ENCODE measurements at places on chromosomes 11 and 22.

- no peak for DNase-seq
These were observed 45.6 kb upstream of the CHRM4 start for GRCh38 chr11:46437122-46437689.

DNA sequence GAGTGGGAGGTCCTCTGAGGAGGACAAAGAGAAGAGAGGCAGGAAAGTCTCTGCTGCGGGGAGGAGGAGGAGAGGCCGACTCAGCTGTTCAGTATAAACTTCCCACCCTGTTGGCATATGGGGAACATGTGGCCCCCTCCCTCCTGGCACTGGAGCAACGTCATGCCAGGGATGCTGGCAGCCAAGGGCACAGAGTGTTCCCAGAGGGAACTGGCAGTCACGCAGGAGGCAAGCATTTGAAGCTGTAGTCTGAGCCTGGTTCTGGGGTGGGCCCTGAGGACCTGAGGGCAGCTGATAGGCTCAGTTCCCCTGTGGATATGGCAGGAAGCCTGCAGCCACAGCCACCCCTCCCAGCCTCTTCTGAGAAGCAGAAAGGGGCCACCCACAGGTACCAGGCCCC lies 67.1 kb upstream of the TSPAN18 start:
- no peak for DNase-seq

- no peak for DNase-seq
These were observed 33.0 kb upstream of the TH start for GRCh38 chr11:2204361-2205213.

- no peak for DNase-seq
These were observed 24.7 kb downstream of the OR8B2 start for GRCh38 chr11:124359566-124359965.

DNA sequence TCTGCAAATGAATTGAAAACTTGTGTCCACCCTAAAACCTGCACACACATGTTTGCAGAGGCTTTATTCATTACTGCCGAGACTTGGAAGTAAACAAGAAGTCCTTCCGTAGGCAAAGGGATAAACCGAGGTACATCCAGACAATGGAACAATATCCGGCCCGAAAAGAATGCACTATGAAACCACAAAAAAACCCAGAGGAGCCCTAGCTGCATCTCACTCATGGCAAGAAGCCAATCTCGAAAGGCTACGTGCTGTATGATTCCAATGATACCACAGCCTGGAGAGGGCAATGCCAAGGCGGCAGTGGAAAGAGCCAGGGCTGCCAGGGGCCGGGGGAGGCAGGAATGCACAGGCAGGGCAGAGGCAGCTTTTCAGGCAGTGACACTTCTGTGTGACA lies 3.2 kb upstream of the MRPL23 start:
- DNase-seq: no peak

DNA sequence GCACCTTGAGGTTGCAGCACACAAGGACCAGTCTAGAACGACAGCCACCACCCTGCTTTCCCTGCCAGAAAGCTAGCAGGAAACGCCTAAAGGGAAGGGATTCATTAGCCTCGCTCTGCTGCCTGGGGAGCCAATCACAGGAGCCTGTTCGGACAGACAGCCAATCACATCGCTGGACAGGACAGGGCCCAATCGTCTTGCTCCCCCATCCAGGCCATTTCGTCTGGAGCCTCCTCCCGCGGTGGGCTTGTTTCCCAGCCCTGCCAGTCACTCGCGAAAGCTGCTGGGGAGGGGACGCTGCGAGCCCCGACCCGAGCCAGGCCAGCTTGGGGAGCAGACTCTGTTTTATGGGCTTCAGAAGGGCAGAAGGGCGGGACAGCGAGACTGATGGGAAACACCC lies 79.8 kb upstream of the NCAM1 start:
- DNase-seq: no peak

DNA sequence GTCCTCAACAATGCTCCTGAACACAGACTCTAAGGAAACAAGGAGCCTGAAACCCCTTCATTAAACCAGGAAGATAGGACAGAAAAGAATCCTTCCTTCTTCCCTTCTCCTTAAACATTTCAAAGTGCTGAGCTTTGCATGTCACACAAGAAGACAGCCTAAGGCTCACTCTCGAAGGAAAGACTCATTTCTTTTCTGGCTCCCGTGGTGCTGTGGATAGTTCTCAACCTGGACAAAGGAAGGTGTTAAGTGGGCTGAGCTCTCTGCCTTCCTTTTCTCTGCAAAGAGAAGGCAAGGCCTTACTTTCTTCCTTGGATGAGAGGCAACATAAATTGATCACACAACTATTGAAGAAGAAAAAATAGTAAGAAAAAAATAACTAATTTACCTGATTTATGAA lies 452.4 kb upstream of the DDI1 start:
- DNase-seq: no peak

DNA sequence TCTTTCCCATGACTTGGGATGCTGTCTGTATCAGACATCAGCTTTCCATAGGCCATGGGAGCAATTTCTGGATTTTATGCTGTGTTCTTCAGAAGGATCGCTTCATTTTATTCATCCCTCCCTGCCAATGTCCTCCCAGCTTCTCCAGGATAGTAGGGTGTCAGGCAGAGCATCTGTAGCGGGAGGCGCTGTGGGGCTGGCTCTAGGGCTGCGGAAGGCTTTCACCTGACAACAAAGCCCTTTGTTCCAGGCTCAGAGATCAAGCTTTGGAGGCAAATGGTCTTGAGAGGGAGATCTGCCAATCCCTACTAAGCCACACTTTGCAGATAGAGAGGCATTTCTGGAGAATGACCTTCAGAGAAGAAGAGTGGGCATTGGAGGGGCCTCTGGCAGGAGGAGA lies 29.5 kb upstream of the FTH1 start:
- no peak for DNase-seq

GRCh38 chr11:396511-396947 lies 2.5 kb downstream of the PKP3 start:
- DNase-seq: no peak

- no peak for DNase-seq
These were observed 3.1 kb downstream of the IFITM1 start for GRCh38 chr11:316891-317301.

GRCh38 chr11:13644997-13645687 lies 23.3 kb upstream of the FAR1 start:
- DNase-seq: no peak

DNA sequence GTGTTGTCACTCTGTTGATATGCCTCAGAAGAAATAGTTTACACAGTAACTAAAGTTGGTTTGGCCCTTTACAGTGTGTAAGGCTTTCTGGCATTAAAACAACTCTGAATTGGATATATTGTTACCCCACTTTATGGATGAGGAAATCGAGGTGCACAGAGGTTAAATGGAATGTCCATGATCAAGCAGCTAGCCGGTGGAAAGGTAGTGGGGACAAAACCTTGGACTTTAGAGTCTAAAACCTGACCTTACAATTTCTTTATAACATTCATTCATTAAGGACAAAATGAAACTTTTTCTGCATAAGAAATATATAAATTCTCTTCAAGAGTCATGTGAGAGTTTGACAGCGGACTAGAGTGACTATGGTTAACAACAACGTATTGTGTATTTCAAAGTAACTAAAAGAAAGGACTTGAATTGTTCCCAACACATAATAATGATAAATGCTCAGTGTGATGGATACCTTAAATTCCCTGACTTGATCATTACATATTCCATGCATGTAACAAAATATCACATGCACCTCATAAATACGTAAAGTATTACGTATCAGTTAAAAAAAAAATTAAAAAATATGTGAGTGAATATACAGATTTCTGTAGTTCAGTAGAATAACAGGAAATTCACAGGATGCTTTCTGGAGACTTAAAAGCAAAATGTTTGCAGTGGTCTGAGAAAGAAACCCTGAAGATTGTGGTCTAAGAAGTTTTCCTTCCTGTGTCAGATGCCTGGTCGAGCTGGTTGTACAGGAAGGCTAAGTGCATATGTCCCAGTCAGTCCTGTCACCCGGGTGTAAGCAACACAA lies 51.0 kb downstream of the TEAD1 start:
- DNase-seq: no peak

DNA sequence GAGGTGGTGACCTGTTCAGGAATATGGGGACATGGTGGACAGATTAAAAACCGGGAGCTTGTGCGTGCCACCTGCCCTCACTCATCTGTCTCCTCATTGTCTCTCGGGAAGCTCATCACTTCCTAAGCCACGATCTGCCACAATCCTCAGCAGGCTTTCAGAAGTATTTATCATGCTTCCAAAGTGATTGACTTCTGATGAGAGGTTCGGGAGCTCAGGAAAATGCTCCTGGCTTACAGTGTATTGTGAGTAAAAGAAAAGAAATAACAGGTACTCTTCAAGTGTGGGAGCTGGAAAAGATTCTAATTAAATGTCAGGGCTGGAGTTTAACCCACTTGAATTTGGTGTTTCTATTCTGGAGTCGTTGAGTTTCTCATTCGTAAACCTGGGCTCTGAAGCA lies 91.9 kb upstream of the DRD2 start:
- DNase-seq: no peak

- no peak for DNase-seq
These were observed 60.7 kb downstream of the TTC17 start for GRCh38 chr11:43419460-43419859.

DNA sequence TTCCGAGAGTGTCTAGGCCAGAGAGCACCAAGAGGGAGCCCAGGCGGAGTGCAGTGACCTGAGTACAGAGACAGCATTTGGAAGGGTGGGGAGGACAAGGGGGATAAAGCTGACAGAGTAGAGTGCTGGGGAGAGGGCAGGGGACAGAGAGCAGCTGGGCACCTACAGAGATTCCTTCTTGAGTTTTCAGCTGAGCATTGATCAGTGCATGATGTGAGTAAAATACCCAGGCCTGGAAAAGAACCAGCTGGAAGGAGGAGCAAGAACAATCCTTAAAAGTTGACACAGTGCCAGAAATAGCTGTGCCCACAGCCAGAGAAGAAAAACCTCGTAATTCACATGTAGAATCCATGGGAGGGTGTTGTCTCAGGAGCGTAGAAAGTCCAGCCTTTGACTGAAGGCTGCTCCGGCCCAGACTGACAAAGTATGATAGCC lies 33.9 kb upstream of the PANX2 start:
- DNase-seq: no peak

DNA sequence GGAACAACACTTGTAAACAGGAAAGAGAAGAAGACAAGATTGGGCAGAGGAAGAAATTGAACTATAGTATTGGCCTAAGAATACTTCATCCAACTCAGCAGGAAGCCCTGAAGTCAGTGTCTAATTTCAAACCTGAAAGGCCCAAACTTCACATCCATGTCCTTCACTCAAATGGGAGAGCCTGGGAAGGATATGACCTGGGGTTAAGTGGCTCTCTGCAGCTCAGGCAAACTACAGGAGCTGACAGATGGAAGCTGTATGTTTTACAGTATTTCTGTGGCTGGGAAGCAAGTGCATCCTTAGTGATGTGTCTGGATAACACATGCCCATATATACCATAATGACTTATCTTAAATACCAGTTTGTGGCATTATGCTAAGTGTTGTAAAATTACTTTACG lies 196.2 kb downstream of the SOX6 start:
- DNase-seq: no peak

DNA sequence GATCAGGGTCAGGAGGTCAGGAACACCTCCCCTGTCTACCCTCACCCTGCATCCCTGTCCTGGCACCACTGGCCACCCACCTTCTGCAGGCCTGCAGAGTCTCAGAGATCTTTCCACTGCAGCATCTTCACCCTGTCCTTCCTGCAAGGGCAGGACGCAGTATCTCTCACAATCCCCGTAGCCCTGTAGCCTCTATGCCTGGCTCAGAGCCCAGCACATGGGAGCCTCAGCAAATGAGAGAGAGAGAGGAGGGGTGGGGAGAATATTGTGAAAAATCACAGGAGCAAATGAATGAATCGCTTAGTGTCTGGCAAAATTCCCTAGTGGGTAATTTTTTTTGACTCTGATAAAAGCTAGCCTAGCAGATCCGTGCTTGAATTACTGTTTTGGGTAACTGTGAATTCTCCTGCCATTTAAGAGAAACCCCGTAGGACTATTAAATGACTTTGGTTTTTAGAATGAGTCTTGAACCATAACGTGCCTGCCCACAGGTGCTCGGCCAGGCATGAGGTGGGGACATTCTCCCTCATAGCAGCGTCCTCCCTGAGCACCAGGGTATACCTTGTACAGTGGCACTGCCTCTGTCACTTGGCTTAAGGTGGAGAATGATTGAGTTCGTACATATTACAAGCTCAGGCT lies 91.5 kb downstream of the MORC2 start:
- no peak for DNase-seq

GRCh38 chr11:116510166-116510565 lies 262.6 kb downstream of the BUD13 start:
- DNase-seq: no peak

DNA sequence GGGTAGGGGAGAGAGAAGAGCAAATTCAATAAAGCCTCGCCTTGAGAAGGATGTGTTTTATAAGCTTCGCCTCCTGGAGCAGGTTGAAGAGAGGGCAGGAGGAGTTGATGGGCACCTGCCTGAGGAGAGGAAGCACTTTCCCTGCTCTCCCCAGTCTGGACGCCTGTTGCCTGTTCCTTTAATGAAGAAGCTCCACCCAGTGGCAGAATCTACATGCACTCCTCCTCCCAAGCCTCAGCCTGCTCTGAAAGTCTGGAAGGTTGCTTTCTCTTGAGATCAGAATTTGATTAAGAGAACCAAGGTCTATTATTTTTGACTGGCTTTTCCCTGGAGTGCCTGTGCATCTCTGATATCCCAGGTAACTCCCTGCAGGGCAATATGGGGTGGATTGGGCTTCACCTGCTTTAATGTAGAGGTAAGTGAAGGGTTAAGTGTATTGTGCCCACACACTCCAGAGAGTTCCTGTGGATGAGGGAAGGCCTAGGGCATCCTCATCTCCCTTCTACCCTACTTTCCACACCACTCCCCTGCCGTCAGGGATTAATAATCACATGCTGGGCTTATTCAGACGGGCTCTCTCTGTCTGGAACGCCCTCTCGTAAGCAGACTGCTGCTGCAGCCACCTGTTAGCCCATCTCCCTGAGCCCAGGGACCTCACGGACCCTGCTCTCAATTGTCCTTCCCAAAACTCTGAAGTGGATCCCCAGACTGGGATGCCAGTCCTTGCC lies 22.3 kb downstream of the NTM start:
- DNase-seq: no peak

DNA sequence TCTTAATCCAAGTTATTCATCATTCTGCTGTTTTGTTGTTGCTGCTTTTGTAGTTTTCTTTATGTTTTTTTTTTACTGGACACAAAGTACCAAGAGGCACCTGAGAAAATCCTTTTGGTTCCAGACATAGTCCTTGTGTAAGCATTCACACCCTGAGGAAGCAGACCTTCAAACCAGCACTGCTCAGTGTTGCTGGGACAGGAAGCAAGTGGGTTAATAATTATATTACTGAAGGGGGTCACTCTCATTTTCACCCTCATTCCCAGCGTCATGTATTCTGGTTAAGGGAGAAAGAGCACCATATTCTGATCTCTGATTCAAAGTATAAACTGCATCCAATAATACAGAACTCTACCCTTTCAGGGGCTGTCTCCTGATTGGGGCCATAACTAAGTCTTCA lies 5.9 kb upstream of the ALKBH3 start:
- DNase-seq: no peak

- DNase-seq: no peak
These were observed 9.2 kb downstream of the PKP3 start for GRCh38 chr11:403021-403760.

GRCh38 chr11:62545437-62546243 lies 966 bp downstream of the AHNAK start:
- DNase-seq: peak; percentile 59

Data from stimulated activated CD4-positive, alpha-beta T cell treated with anti-CD3 and anti-CD28 coated beads, Interleukin-4, amount 100 ng/mL, for 4 hours (primary cell).